ENCODE measurements at places on chromosomes 3 and 15.

DNA sequence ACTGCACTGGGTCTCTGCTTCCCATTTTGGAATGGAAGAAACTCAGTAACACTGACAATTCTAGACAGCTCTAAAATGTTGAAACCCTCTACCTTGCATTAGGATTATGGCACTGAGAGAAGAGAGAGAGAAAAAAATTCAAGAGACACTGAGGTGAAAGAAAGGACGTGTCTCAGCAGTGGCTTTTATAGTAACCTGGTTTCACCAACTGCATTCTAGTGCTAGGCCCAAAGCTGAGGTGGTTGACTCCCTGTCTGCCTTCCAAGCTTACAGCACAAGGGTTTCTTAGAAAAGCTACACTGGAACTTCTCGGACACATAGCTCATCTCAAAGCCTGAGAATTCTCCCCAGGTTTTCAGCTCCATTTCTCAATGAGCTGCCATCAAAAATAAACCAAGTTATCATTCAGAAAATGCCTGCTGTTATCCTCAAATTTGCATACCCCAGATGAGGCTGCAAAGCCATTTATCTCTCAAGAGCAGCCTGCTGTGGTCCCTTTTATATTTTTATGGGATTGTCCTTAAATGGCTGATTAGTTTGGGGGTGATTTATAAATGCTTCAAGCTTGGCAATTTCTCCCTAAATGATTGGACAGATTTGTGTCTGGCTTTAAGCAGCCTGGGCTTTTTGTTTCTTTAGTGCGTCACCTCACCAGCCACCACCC is 279.9 kb downstream of the EBLN2 start:
- no peak for DNase-seq

DNA sequence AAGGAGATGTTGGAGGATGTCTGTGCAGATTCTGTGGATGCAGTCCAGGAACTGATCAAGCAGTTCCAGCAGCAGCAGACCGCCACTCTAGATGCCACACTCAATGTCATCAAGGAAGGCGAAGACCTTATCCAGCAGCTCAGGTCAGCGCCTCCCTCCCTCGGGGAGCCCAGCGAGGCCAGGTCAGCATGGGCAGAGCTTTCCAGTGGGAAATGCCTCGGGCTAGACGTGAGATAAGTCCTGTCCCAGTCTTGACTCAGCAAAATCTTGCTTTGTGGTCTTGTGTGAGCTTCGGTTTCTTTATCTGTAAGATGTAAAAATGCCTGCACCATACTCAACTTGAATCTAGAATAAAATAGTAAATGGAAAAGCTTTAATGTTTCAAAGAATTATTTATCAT is 335.1 kb upstream of the UMPS start:
- DNase-seq = no peak

GRCh38 chr3:128680603-128681368 is 30.2 kb upstream of the RPN1 start:
- DNase-seq = peak; percentile 77

DNA sequence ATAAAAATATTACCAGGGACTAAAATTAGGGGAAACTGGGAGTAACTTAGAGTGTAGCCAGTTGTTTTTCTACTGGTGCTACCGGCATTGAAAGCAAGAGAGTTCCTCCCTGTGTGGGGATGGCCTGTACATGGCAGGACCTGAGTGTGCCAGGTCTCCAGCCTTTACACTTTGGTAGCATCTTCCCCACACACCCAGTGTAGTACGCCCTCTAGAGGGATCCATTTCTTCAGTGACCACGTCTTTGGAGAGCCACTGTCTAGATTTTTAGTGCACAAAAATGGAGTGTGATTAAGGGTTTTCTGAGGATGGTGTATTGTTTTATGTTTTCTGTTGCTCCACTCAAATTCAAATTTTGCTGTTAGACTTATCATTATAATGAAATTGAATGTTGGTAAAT is 507.0 kb upstream of the TPRG1 start:
- no peak for DNase-seq

GRCh38 chr15:37077623-37078351 is 22.6 kb downstream of the MEIS2 start:
- no peak for DNase-seq
